A375 (cell line): ENCODE measurements at places on chromosomes 4 and X. TPM values are rescaled to one million over a fixed set of nuclear protein-coding genes. Genes with fewer than 3 reads are reported as not detected.

Gene TRMT2B
- 7.9 and 9.7 TPM in 2 replicates for total RNA-seq

Gene BMP3
- not detected in 2 replicates for total RNA-seq

Gene MUC7
- total RNA-seq: not detected in 2 replicates

Gene NIPAL1
- 2.0 and 4.1 TPM in 2 replicates for total RNA-seq

Gene GLRA3
- total RNA-seq: not detected in 2 replicates

Gene PCDH11X
- total RNA-seq: 0.91 and 1.7 TPM in 2 replicates

Gene FREM3
- total RNA-seq: not detected in 2 replicates

Gene TMEM156
- 2.7 and 5.9 TPM in 2 replicates for total RNA-seq

Gene TBL1X
- 45.7 and 64.0 TPM in 2 replicates for total RNA-seq

Gene NDP
- total RNA-seq: not detected in 2 replicates

Gene LEF1
- 30.4 and 33.9 TPM in 2 replicates for total RNA-seq

Gene TAF1
- total RNA-seq: 62.0 and 66.4 TPM in 2 replicates

Gene DUSP21
- not detected in 2 replicates for total RNA-seq

Gene FAM47A
- total RNA-seq: not detected in 2 replicates

Gene MTHFD2L
- 21.8 and 29.4 TPM in 2 replicates for total RNA-seq

Gene ADH4
- total RNA-seq: not detected in 2 replicates

Gene IQCM
- 0.30 and 0.74 TPM in 2 replicates for total RNA-seq

Gene UGT2B11
- not detected in 2 replicates for total RNA-seq

Gene ITM2A
- 1.1 and 1.4 TPM in 2 replicates for total RNA-seq

Gene ZMYM3
- 14.0 and 16.4 TPM in 2 replicates for total RNA-seq

Gene ADH1B
- total RNA-seq: not detected in 2 replicates

Gene BANK1
- 0.08 and 0.11 TPM in 2 replicates for total RNA-seq

Gene HHIP
- 2.0 and 2.3 TPM in 2 replicates for total RNA-seq

Gene GSX2
- total RNA-seq: not detected in 2 replicates

Gene FGF13
- total RNA-seq: 6.5 and 7.4 TPM in 2 replicates

Gene FAM47E
- total RNA-seq: 0.61 and 1.1 TPM in 2 replicates

Gene PASD1
- total RNA-seq: 0.05 TPM in 1 of 2 replicates, not detected in the other

Gene JCHAIN
- total RNA-seq: not detected in 2 replicates

Gene TLL1
- 0.11 TPM in 1 of 2 replicates, not detected in the other for total RNA-seq

Gene RENBP
- total RNA-seq: 0.23 and 1.1 TPM in 2 replicates

Gene ADRA2C
- 0.16 and 0.30 TPM in 2 replicates for total RNA-seq

Gene TEX28
- 0.08 TPM in 1 of 2 replicates, not detected in the other for total RNA-seq

Gene RNF212
- total RNA-seq: not detected in 2 replicates

Gene HSPA4L
- 2.1 and 3.6 TPM in 2 replicates for total RNA-seq

Gene CD99L2
- 21.2 and 24.5 TPM in 2 replicates for total RNA-seq

Gene GAK
- total RNA-seq: 145 and 183 TPM in 2 replicates

Gene HOPX
- 0.45 TPM in 1 of 2 replicates, not detected in the other for total RNA-seq

Gene TCEAL2
- total RNA-seq: 0.08 TPM in 1 of 2 replicates, not detected in the other

Gene TSPAN6
- 6.9 and 9.9 TPM in 2 replicates for total RNA-seq

Gene SYTL4
- 1.3 and 1.8 TPM in 2 replicates for total RNA-seq

Gene ASB5
- total RNA-seq: not detected in 2 replicates

Gene SLITRK2
- 0.72 and 0.93 TPM in 2 replicates for total RNA-seq

Gene SOX3
- total RNA-seq: not detected in 2 replicates

Gene NR3C2
- total RNA-seq: 0.69 and 0.72 TPM in 2 replicates

Gene ARAP2
- 8.9 and 11.7 TPM in 2 replicates for total RNA-seq

Gene CTAG1B
- 22.1 and 66.2 TPM in 2 replicates for total RNA-seq

Gene GNRHR
- total RNA-seq: not detected in 2 replicates

Gene TMSB15A
- 0.68 and 1.4 TPM in 2 replicates for total RNA-seq

Gene GPAT3
- total RNA-seq: 117 and 120 TPM in 2 replicates

Gene MOB1B
- 4.1 and 5.6 TPM in 2 replicates for total RNA-seq

Gene DCX
- total RNA-seq: not detected in 2 replicates

Gene MAGEA9B
- total RNA-seq: not detected in 2 replicates
